ENCODE measurements at places on chromosomes 7 and 10. TPM values are rescaled to one million over a fixed set of nuclear protein-coding genes. Genes with fewer than 3 reads are reported as not detected.

DNA sequence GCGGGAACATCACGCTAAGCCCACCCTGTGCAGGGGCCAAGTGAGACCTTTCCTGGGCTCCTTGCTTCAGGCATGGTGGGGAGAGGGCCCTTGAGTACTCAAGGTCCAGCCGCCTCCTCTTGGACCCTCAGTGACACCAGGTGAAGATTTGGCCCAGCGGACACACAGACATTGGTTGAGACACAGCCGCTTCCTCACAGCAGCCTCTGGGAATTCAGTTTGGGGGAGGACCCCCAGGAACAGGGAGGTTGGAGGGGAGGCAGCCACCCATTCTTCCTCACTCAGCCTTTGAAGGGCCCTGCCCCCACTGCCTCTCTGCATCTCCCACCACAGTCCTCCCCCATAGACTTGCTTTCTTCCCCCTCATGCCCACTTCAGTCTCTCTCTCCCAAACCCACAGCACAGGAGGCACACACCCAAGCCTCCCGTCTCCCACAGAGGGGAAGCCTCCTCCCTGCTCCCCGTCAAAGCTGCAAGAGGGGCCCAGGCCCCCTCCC is 31.9 kb downstream of the ANXA8 start:
- DNase-seq = no peak

DNA sequence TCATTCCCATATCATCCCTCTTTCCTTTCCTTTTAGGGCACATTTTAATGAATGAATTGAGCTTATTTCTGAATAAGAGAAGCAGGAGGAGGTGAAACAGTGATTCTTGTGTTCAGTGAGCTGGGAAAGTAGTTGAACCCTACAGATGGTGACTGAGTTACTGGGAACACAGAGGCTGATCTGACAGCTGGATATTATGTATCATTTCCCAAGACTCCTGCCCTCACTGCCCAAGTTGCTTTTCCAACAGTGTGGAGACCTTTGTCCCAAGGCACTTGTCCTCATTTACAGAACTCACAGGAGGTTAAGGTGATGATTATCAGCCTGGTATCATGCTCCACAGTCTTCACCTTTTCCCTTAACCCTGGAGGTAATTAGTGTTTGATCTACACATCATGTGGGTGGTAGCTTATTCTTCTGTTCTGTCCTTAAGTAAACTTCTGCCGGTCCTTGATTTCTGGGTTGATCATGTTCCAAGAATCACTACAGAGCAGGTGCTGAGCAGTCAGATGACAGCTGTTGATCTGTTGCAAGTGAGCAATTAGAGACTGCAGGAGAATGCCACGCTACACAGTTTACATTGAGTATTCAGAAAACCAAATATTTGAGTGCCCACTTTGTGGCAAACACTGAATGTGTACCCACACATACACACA is 2.6 kb downstream of the PRLHR start:
- DNase-seq = no peak

- DNase-seq = no peak
Observed at GRCh38 chr10:43968076-43968475, 319.4 kb upstream of the ZNF32 start.

DNA sequence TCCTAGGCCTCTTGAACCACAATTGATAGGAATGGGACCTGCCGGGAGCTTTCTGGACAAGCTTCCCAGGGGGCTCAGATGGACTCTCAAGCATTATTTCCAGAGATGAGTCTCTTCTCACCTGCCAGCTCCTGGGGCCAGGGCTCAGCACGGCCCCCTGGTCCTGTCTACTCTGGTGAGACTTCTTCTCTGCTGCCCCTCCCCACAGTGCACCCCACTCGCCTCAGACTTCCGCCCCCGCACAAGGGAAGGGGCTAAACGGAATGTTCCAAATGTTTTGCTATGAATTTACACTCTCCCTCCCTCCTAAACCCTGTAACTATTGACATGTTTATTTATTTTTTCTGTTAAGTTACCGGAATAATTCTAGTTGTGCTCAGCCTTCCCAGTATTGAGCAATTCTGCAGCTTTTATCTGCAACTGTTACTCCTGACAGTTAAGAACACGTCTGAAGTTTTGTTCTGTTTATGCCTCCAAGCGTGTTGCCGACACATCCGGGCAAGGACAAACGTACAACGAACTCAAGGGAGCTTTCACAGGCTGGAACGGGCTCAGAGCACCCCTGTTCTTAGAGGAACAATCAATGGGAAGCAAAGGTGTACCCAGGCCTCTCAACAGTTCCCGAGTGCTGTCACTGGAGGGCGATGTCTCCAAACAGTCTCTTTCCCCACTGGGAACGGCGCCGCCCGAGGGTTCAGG is 55.2 kb downstream of the FHIP2A start:
- DNase-seq = peak; percentile 87

- DNase-seq = no peak
Observed at GRCh38 chr7:104341546-104341945, 13.1 kb downstream of the LHFPL3 start.

DNA sequence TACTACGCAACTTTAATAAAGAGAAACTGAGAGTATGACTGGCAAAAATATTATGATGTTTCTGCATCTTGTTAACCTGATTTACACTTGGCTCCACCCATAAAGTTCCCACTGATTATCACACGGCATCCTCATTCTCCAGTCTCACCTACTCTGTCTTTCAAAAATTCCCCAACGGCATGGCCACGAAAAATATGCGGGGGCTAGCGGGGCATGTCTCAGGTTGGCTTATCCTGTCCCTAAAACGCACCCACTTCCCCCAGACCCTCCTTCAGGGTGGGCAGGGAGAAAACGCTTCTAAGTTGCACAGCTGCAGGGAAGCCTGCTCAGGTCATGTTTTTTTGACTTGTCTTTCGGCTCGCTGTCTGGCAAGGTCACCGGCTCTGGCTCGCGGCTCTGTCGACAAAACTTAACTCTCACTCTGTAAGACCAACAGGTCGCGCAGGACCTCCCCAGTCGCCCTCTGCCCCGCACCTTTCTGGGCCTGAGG is 3.8 kb downstream of the CDK6 start:
- no peak for DNase-seq

GRCh38 chr7:127485482-127485881 is 93.0 kb upstream of the ZNF800 start:
- no peak for DNase-seq

DNA sequence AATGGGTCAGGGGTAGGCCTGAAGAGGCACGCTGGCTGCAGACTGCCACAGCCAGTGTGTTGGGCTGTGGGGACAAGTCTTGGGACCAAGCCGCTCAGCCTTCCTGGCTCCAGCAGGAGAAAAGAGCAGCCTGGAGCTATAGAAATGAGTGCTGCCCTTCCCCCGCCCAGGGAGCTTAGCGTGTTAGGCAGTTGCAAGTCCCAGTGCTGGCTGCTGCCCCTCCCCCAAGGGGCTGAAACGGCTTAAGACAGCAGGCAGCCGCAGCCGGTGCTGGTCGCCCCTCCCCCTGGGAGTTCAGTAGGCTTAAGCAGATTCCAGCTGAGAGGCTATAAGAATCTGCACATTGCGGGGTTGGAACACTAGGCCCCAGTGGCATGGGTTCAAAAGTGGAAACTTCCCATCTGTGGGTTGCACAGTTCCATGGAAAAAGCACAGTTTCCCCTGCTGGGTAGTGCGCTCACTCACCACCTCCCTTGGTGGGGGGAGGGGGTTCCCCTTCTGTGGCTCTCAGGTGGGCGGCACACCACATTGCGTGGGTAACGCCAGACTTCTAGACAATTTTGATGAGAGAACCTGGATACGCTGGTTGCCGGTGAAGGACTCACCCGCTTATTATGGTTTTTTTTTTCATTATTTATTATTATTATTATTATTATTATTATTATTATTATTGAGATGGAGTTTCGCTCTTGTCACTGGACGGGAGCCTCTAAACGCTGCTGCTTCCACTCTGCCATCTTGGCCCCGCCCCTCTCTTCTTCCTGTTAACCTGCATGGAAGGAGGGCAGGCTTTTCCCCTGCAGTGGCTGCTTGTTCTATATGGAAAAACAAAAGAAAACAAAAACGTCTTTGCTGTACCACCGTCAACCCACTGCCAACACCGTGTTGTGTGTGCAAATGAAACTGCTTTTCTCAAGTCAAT is 151.1 kb downstream of the CXCL12 start:
- DNase-seq = peak; percentile 88

GRCh38 chr7:51132661-51133060 is 183.9 kb downstream of the COBL start:
- no peak for DNase-seq

DNA sequence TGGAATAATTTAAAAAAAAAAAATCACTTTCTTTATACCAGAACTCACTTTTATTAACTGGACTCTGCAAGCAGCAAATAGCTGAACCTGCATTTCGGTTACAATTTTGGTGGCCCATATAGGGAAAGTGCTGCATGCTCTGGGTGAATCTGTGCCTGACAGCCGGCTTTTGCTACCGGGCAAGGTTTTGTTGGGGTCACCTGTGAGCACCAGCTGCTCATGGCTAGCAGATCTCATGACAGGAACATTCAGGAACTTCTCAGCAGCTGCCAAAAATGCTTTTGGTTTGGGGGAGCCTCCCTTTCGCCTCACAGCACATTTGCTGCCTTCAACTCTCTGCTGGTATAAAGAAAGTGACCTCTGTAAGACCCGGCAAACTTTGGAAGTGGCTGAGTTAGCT is 13.2 kb upstream of the CREB3L2 start:
- no peak for DNase-seq

GRCh38 chr10:29486433-29486832 is 148.3 kb downstream of the SVIL start:
- no peak for DNase-seq

DNA sequence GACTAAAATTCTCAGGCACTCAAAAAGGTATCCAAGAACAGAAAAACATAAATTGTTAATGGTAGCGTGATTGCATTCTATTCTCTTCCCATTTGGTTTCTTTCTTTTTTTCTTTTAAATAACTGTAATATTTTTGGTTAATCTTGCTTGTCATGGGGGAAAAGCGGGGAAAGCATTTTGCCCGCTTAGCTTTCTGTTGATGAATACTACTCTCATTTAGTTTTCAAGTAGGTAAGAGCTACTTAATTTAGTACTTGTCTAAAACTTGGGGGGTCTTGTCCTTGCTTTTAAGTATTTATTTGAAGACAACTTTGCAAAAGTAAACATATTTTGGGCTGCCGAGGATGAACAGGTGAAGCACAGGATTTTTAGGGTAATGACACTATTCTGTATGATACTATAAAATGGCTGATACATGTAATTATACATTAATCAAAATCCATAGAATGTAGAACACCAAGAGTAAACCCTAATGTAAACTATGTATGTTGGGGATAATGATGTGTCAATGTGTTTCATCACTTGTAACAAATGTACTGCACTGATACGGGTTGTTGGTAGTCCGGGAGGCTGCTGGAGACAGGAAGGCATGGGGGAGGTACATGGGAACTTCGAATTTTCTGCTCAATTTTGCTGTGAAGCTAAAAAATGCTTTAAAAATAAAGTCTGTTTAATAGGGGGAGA is 1.7 kb downstream of the TES start:
- DNase-seq = no peak

DNA sequence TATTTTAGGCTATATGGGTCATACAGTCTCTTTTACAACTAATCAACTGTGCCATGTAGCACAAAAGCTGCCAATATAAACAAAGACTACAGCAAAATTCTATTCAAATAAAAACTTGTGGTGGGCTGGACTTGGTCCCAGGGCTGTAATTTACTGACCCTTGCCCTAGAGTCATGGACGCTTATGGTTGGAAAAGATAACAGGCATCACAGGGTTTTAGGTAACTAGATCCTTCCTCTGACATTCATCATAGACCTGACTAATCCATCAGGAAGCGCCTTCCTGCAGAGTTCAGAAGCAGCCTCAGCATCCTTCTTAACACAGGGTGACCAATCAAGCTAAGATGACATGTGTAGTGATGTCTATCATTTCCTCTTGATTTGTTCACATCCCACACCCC is 40.2 kb upstream of the GPAM start:
- DNase-seq = no peak

GRCh38 chr10:48511066-48511874 is 93.6 kb downstream of the ARHGAP22 start:
- DNase-seq = no peak

DNA sequence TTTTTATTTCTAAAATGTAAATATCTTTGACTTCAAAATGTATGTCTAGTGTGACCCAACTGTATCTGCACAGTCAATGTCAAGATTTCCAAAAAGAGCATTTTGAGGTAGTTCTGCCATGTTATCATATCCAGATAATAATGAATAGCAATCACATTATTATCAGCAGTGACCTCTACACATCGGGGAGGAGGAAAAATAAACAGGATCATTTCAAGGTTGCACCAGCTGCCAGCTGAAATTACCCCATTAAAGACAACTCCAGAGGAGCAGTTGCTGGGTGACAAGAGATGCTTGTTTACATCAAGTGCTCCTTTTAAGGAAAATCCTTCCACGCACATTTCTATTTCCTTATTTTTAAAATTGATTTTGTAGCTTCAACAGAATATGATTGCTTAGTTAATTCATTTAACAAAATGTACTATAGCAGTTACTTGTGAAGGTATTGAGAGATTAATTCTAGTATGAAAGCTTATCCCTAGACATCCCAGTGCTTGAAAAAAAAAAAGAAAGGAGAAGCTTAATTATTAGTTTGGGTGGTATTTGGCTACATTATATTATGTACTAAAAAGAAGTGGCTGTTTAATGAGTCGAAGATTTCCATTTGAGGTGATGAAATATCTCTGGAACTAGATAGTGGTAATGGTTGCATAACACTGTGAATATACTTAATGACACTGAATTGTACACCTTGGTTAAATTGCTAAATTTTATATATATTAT is 19.3 kb upstream of the SLC35G1 start:
- no peak for DNase-seq

GRCh38 chr7:114916261-114916892 is 5.5 kb upstream of the MDFIC start:
- DNase-seq = no peak

- no peak for DNase-seq
Observed at GRCh38 chr7:27958933-27959548, 219.1 kb downstream of the TAX1BP1 start.

DNA sequence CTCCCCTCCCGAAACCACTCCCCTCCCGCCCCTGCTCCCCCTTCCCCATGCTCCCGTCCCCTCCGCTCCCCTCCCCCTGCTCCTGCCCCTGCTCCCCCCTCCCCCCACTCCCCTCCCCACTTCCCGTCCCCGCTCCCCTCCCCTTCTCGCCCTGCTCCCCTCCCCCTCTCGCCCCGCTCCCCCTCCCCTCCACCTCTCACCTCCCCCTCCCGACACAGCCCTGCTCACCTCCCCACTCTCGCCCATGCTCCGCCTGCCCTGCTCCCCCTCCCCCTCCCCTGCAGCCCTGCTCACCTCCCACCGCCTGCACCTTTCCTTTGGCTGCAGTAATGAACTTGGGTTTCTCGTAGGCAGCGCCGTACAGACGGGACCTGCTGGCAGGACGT is 49.9 kb upstream of the NKX6-2 start:
- DNase-seq = no peak

Gene GPR37
- total RNA-seq = 0.09 TPM

Gene DGKB
- 0.26 TPM for total RNA-seq

Gene HYAL4
- total RNA-seq = 0.42 TPM

Gene PHYHIPL
- 0.11 TPM for total RNA-seq

Gene FZD1
- 26.8 TPM for total RNA-seq

Gene ITGB8
- total RNA-seq = 5.1 TPM

Gene LIPK
- total RNA-seq = not detected

Gene SNCG
- total RNA-seq = 15.1 TPM

Gene EVX1
- not detected for total RNA-seq

Gene PRRT4
- total RNA-seq = 0.84 TPM
